Neural progenitor cell (in vitro differentiated cells): ENCODE measurements at places on chromosomes 3 and 15.

GRCh38 chr3:42979044-42979972 lies at the start of gene GASK1A:
GASK1A (plus strand) TSS chr3:42979311; CDS start chr3:42979643, 332 bp downstream.
- DNase-seq = peak; percentile 74

DNA sequence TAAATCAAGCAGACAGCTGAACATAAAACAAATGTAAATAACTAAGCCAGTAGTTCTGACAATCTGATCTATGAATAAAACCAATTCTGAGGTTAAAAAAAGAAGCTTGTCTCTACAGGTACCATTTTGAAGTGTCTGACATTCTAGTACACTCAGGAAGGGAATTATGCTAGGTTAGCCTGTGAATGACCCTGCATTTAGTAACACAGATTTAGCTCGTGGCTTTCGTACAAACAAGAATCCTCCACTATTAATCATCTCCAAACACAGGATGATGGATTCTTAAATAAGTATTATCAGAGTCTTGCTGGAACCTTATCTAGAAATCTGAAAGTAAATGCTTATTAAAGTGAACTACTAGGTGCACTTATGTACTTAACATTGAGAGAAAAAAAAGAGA lies 1120.1 kb downstream of the ROBO1 start:
- DNase-seq = no peak

GRCh38 chr15:83766339-83766738 lies 112.4 kb downstream of the ADAMTSL3 start:
- no peak for DNase-seq

DNA sequence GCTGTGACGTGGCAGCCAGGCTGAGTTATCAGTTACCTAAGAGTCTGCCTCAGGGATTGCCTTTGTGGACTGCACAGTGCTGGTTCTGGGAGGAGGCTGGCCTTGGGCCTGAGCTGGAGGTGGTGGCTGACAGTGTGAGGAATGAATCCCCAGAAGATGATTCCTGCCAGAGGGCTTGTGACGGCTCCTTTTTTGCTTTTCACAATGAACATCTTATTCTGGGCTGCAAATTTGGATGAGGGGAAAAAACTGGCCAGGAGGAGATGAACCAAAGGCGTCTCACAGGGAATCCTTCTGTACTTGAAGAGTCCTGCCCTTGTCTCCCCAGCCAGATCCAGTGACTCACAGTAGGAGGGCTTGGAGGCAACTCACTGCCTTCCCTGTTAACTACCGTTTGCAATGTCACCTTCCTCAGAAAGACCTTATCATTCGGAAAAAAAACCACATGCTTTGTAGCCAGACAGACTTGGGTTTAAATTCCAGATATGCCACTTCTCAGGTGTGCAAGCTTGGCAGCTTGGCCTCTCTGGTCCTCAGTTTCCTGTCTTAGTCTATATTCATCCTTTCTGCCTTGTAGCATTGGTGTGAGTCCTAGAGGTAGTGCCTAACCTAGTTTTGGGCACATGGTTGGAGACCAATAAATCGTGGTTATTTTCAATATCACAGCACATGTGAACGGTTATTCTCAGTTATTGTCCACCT lies 19.1 kb downstream of the ST6GAL1 start:
- no peak for DNase-seq

DNA sequence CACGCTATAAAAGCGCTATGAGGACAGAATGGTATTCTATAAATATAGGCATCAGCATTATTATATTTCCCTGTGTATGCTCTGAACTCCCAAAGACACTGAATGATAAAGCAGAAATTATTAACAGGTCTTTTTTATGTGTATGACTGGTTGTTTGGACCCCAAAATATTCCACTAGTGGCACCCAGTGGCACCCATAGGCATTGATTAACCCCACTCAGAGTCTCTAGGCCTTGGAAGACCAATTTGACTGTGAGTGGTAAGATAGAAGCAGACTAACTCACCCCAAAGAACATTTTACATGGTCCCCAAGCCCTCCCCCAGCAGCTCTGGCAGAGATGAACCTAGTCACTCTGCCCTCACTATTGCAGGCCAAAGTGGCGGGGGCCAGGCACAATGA lies 45.4 kb upstream of the UBE2E1 start:
- DNase-seq = no peak

- no peak for DNase-seq
Observed at GRCh38 chr3:9746330-9746729, 3.4 kb upstream of the OGG1 start.

DNA sequence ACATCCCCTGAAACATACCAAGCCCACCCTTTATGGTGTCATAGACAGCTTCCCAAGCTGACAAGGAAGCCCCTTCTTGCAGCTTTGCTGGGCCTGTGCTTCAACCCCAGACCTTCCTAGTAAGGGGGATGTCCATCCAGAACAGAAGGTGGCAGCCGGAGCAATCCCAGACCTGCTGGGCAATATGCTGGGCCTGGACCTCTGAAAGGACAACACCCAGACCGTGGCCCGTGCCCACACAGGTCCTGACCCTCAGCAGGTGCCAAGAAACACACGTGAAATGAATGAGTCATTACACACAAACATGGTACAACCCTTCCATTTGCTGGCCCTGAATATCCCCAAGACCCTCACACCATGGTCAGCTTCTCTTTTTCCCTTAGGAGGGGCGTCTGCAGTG lies 19.8 kb upstream of the VILL start:
- DNase-seq = no peak

- DNase-seq = no peak
Observed at GRCh38 chr3:38147421-38147820, 9.0 kb downstream of the MYD88 start.

- DNase-seq = no peak
Observed at GRCh38 chr15:65258375-65259262, 28.1 kb downstream of the PARP16 start.

GRCh38 chr3:126121074-126121473 lies 37.1 kb upstream of the SLC41A3 start:
- no peak for DNase-seq
